Activated T-helper 17 cell treated with anti-CD3 and anti-CD28 coated beads, Interleukin-2, amount 50 U/mL, for 72 hours (primary cell): ENCODE measurements at places on chromosomes 16 and 17. TPM values are rescaled to one million over a fixed set of nuclear protein-coding genes. Genes with fewer than 3 reads are reported as not detected.

The IRX3 gene
- not detected for total RNA-seq

The SCNN1B gene
- not detected for total RNA-seq

The HOXB9 gene
- total RNA-seq: 0.58 TPM

The HSD17B1 gene
- 0.82 TPM for total RNA-seq

The CD19 gene
- total RNA-seq: not detected

The C16orf82 gene
- total RNA-seq: not detected

The RAC3 gene
- 6.6 TPM for total RNA-seq

The EFNB3 gene
- total RNA-seq: not detected

The ARHGAP44 gene
- 0.48 TPM for total RNA-seq

- H3K27me3 ChIP-seq: no peaks in the 10 kb centered on the region
- H3K27ac ChIP-seq: no peak overlapping the region
- no peaks in the 10 kb centered on the region for H3K4me1 ChIP-seq
- ATAC-seq: no peak
- no peak overlapping the region for H3K4me3 ChIP-seq
- no peaks in the 10 kb centered on the region for H3K36me3 ChIP-seq
Measured at GRCh38 chr16:46713634-46714033, 24.2 kb downstream of the ORC6 start.

DNA sequence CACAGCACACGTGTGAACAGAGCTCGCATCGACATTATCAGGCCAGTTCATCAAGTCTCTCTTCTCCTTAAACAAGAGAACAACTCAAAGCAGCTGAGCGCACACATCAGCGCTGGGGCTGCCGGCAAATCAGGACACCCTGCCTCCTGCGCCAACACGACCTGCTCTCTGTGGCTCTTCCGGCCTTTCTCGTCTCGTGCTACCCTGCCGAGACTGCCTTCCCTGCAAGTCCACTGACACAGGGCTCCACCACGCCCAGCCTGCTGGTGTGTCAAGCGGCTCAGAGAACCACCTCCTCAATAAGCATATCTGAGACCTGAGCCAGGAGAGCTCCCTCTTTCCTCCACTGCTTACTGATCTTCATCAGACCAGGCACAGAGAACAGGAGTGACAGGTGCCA, 96.9 kb downstream of the ZNF778 start:
- no peaks in the 10 kb centered on the region for H3K27me3 ChIP-seq
- peak; percentile 37 for ATAC-seq
- peaks cover 95% of the 10 kb centered on the region for H3K36me3 ChIP-seq
- H3K27ac ChIP-seq: peak overlapping the region; percentile 93
- peak overlapping the region; percentile 84 for H3K4me3 ChIP-seq
- H3K4me1 ChIP-seq: peaks cover 54% of the 10 kb centered on the region

DNA sequence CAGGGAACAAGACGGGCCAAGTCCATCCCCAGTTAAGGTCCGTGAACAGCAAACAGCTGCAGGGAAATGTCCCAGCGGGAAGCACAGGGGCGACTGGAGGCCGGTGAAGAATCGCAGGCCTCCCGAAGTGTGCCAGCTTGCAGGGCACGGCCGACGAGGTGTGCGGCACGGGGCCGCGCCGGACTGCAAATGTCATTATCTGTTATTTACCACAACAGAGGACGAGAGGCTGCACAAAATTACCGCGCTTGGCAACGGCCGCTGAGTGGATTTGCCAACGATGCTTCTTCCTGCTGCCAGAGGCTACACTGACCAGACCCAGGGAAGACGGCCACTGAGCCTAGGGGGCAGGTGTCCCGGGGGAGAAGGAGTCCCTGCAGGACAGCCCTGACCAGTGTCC, 53.1 kb downstream of the RPH3AL start:
- ATAC-seq: no peak
- H3K27ac ChIP-seq: no peak overlapping the region
- no peaks in the 10 kb centered on the region for H3K4me1 ChIP-seq
- no peaks in the 10 kb centered on the region for H3K36me3 ChIP-seq
- H3K27me3 ChIP-seq: peaks cover 7% of the 10 kb centered on the region

DNA sequence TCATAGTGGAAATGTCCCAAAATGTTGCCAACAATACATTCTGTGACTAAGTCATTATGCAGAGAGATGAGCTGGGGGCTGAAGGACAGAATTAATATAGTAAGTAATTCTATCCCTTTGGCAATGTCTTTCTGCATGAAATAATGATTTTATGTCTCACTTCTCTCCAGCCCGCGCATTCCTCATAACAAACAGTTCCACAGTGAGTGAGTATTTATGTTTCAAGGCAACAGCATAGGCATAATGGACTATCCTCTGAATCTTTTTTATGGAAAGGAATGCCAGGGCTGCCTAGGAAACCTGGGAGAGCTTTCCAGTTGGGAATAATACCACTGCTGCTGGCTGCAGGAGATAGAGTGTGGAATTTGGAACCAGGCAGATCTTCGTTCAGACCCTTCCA, 477.7 kb downstream of the HS3ST4 start:
- ATAC-seq: no peak
- no peak overlapping the region for H3K4me3 ChIP-seq
- no peaks in the 10 kb centered on the region for H3K36me3 ChIP-seq
- peaks cover 19% of the 10 kb centered on the region for H3K27me3 ChIP-seq
- no peaks in the 10 kb centered on the region for H3K4me1 ChIP-seq
- no peak overlapping the region for H3K27ac ChIP-seq

DNA sequence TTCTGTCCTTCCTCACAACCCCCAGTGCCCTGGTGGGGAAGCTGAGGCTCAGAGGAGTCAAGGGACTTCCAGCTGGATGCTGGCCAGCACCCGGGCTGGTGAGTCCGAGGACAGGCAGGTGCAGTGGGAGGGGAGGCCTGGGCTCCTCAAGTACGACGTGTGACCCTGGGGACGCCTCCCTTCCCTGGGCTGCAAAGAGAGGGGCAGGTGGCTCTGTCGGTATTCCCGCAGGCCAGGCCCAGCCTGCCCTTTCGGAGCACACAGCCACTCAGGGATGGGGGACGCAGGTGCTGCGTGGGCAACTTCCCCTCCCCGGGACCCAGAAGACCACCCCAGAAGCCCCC, 33.1 kb upstream of the PVALEF start:
- H3K4me3 ChIP-seq: no peak overlapping the region
- no peak for ATAC-seq
- H3K36me3 ChIP-seq: no peaks in the 10 kb centered on the region
- no peak overlapping the region for H3K27ac ChIP-seq
- no peaks in the 10 kb centered on the region for H3K27me3 ChIP-seq

- H3K4me3 ChIP-seq: no peak overlapping the region
- ATAC-seq: no peak
- no peaks in the 10 kb centered on the region for H3K4me1 ChIP-seq
Measured at GRCh38 chr16:88315543-88316105, 67.1 kb upstream of the ZNF469 start.

- H3K27ac ChIP-seq: no peak overlapping the region
- H3K4me1 ChIP-seq: no peaks in the 10 kb centered on the region
- no peaks in the 10 kb centered on the region for H3K36me3 ChIP-seq
- peaks cover 33% of the 10 kb centered on the region for H3K27me3 ChIP-seq
Measured at GRCh38 chr17:6893382-6894205, 62.1 kb upstream of the TEKT1 start.

- ATAC-seq: no peak
- H3K27me3 ChIP-seq: no peaks in the 10 kb centered on the region
- no peak overlapping the region for H3K27ac ChIP-seq
- peaks cover 6% of the 10 kb centered on the region for H3K36me3 ChIP-seq
- no peak overlapping the region for H3K4me3 ChIP-seq
Measured at GRCh38 chr17:47956791-47957590, 692 bp downstream of the PRR15L start.

GRCh38 chr17:7589204-7589868, 558 bp downstream of the SOX15 start:
- H3K4me3 ChIP-seq: no peak overlapping the region
- H3K27me3 ChIP-seq: no peaks in the 10 kb centered on the region
- H3K4me1 ChIP-seq: peaks cover 8% of the 10 kb centered on the region
- ATAC-seq: peak; percentile 84
- peaks cover 72% of the 10 kb centered on the region for H3K36me3 ChIP-seq

DNA sequence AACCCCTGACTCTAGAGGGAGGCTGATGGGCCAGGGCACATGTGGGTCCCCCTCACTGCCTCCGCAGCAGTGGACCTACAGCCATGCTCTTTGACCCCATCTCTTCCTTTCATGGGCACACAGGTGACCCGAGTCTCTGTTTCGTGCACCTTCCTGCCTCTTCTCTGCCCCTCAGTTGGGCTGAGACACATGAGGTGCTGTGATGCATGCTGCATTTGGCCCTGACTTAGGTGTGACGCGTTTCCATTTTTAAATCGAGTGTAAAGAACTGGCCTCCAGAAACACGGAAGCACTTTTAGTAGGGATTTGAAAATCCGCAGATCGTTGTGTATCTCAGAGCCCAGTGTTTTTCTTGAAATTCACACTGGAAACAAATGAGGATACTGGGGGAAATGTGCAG, 24.6 kb downstream of the C16orf90 start:
- no peak for ATAC-seq
- H3K27me3 ChIP-seq: no peaks in the 10 kb centered on the region
- H3K4me1 ChIP-seq: peaks cover 34% of the 10 kb centered on the region
- H3K27ac ChIP-seq: peak overlapping the region; percentile 56
- no peak overlapping the region for H3K4me3 ChIP-seq
- H3K36me3 ChIP-seq: peaks cover 51% of the 10 kb centered on the region

DNA sequence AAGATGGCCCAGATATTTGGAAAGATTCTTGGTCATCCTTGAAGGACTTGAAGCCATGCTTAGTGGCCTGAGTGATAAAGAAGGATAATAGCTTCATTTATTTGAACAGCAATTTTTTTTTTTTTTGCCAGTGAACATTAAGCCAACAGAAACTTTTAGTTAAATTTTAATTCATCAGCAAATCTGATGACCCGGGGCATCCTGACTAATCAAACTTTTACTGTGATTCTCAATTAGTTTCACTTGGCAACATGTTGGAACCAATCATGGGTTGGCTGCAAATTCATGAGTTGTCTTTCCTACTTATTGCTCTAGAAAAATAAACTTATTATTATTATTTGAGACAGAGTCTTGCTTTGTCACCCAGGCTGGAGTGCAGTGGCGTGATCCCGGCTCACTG, 74.4 kb downstream of the SHISA9 start:
- peaks cover 4% of the 10 kb centered on the region for H3K27me3 ChIP-seq
- no peak overlapping the region for H3K4me3 ChIP-seq
- H3K4me1 ChIP-seq: no peaks in the 10 kb centered on the region
- no peak for ATAC-seq
- no peak overlapping the region for H3K27ac ChIP-seq

DNA sequence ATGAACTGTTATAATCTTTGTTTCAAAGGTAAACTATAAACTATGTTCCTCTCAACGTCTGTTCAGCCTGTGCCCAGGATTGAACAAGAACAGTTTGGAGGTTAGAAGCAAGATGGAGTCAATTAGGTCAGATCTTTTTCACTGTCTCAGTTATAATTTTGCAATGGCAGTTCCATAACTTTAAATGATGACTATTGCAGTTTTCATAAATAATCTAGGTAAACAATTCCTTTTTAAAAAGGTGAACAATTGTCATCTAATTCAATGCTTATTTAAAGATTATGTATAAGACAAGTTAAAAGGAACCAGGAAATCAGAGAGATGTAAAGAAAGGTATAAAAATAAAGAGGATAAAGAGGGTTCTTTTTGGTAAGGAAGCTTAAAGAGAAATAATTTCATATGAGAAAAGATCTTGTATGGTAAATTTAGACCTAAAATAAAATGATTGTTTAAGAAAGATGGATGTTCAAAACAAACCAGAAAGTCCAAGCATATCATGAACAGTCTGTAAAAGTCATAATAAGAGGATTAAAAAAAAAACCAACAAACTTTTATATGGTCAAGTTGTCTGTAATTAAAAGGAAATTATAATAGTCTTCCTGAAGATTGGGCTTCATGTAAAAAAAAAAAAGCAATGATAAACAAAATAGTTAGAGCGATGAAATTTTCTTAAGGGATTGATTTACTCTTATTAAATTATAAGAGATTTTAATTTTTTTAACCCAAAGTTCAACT, 6.1 kb downstream of the KRTAP4-9 start:
- H3K27ac ChIP-seq: no peak overlapping the region
- no peaks in the 10 kb centered on the region for H3K36me3 ChIP-seq
- no peaks in the 10 kb centered on the region for H3K4me1 ChIP-seq
- H3K4me3 ChIP-seq: no peak overlapping the region
- ATAC-seq: no peak
- H3K27me3 ChIP-seq: peaks cover 3% of the 10 kb centered on the region

GRCh38 chr17:66678827-66679226, 156.1 kb upstream of the CACNG5 start:
- no peaks in the 10 kb centered on the region for H3K27me3 ChIP-seq
- no peak overlapping the region for H3K27ac ChIP-seq
- peaks cover 26% of the 10 kb centered on the region for H3K36me3 ChIP-seq
- H3K4me1 ChIP-seq: peaks cover 21% of the 10 kb centered on the region
- no peak for ATAC-seq

- H3K27me3 ChIP-seq: peaks cover 19% of the 10 kb centered on the region
- no peak overlapping the region for H3K27ac ChIP-seq
- no peaks in the 10 kb centered on the region for H3K36me3 ChIP-seq
- ATAC-seq: no peak
- no peaks in the 10 kb centered on the region for H3K4me1 ChIP-seq
Measured at GRCh38 chr17:13046361-13046760, 28.5 kb upstream of the ELAC2 start.

GRCh38 chr16:72987480-72987901, 60.4 kb downstream of the ZFHX3 start:
- no peak overlapping the region for H3K4me3 ChIP-seq
- no peaks in the 10 kb centered on the region for H3K36me3 ChIP-seq
- ATAC-seq: no peak
- H3K27me3 ChIP-seq: peaks cover 4% of the 10 kb centered on the region
- H3K4me1 ChIP-seq: no peaks in the 10 kb centered on the region
- H3K27ac ChIP-seq: no peak overlapping the region

DNA sequence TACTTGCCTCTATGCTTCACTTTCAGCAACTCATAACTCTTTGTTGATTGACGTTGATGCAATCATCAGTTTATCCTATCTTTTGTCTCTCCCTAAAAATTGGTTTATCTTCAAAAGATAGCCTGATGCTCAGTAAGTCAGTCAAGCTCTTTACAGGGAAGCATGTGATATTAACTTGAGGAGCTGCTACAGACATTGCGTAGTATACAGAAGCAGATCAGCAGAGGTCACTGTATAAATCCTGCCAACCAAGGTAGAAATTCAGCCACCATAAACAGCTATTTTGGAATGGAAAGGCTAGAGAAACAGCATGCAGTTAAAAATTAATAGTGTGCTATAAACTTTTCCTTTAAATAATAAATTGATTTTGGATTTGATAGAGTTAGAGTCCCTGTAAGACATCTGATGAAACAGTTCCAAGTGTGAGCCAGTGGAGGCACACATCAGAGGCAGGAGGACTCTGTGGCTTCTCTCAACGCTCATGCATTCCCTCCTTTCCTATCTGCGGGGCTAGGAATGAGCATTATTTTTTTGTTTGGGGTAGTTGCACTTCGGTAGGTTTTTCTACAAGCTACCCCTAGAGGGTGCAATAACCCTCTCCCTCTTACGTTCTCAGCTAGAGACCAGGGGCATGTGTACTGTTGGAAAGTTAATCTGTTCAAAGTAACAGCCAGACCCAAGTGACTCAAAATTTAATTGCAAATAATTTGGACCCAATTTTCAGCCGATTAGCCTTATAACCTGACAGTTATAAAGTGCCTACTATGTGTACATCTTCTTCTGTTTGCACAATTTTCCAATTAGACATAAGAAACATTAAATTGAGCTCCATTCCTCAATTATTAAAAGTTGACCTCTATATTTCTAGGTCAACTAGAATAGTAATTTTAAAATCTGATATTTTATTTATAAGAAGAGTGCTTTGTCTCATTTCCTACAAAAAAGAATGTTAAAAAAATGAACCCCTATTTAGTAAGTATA, 647.7 kb upstream of the SOX9 start:
- H3K36me3 ChIP-seq: no peaks in the 10 kb centered on the region
- no peaks in the 10 kb centered on the region for H3K4me1 ChIP-seq
- H3K4me3 ChIP-seq: no peak overlapping the region
- ATAC-seq: no peak

- no peaks in the 10 kb centered on the region for H3K36me3 ChIP-seq
- H3K4me1 ChIP-seq: no peaks in the 10 kb centered on the region
- no peaks in the 10 kb centered on the region for H3K27me3 ChIP-seq
- no peak overlapping the region for H3K27ac ChIP-seq
- no peak for ATAC-seq
Measured at GRCh38 chr16:76213860-76214259, 63.3 kb upstream of the CNTNAP4 start.
